ENCODE measurements at places on chromosomes 7 and 10. TPM values are rescaled to one million over a fixed set of nuclear protein-coding genes. Genes with fewer than 3 reads are reported as not detected.

Gene SFMBT2
- 7.7 TPM for total RNA-seq

Gene CTAGE6
- total RNA-seq: 2.4 TPM

Gene CTAGE15
- 0.27 TPM for total RNA-seq

Gene METTL27
- total RNA-seq: 1.5 TPM

Gene SLC29A3
- total RNA-seq: 6.5 TPM

Gene ASB15
- total RNA-seq: not detected

Gene RNLS
- 11.3 TPM for total RNA-seq

Gene MAP3K8
- total RNA-seq: 63.0 TPM

Gene HOGA1
- 1.2 TPM for total RNA-seq

Gene RARRES2
- total RNA-seq: 128 TPM

Gene DYNC1I1
- 17.9 TPM for total RNA-seq

Gene CDNF
- total RNA-seq: not detected

GRCh38 chr7:50662996-50663395, 97.8 kb upstream of the DDC start:
- H3K36me3 ChIP-seq: no peaks in the 10 kb centered on the region
- no peaks in the 10 kb centered on the region for H3K27me3 ChIP-seq
- H3K4me3 ChIP-seq: no peak overlapping the region
- peaks cover 4% of the 10 kb centered on the region for H3K4me1 ChIP-seq
- no peak for DNase-seq

DNA sequence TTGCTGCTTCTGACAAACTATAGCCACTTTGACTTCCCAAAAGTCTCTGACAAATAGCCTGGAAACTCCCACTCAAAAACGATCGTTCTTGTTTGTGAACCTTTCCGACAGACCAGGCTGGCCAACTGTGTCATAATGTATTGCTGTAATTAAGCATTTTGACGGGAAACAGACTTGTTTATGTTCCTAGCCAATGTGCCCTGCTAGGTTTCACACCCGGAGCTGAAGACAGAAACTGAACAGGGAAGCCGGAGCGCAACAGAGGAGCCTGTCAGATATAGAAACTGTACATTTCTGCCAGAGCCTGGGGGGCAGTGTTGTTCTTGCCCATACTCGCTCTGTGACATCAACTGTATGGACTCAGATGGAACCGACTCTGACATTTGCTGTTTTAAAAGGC, 55.3 kb upstream of the C7orf33 start:
- H3K4me1 ChIP-seq: no peaks in the 10 kb centered on the region
- DNase-seq: no peak
- no peak overlapping the region for H3K27ac ChIP-seq
- no peak overlapping the region for H3K4me3 ChIP-seq

GRCh38 chr7:100891568-100892247, 2.2 kb upstream of the UFSP1 start:
- no peaks in the 10 kb centered on the region for H3K4me1 ChIP-seq
- no peak overlapping the region for H3K4me3 ChIP-seq
- no peaks in the 10 kb centered on the region for H3K27me3 ChIP-seq
- peak overlapping the region; percentile 89 for H3K27ac ChIP-seq
- no peaks in the 10 kb centered on the region for H3K36me3 ChIP-seq
- no peak for DNase-seq

- no peaks in the 10 kb centered on the region for H3K27me3 ChIP-seq
- no peak for DNase-seq
- H3K36me3 ChIP-seq: no peaks in the 10 kb centered on the region
- no peak overlapping the region for H3K4me3 ChIP-seq
- no peaks in the 10 kb centered on the region for H3K4me1 ChIP-seq
Measured at GRCh38 chr10:53045315-53045714, 272.7 kb upstream of the MBL2 start.

- no peak for DNase-seq
- H3K27ac ChIP-seq: no peak overlapping the region
- H3K4me3 ChIP-seq: no peak overlapping the region
- no peaks in the 10 kb centered on the region for H3K27me3 ChIP-seq
- H3K4me1 ChIP-seq: no peaks in the 10 kb centered on the region
Measured at GRCh38 chr10:100158044-100158805, 27.6 kb downstream of the ERLIN1 start.

DNA sequence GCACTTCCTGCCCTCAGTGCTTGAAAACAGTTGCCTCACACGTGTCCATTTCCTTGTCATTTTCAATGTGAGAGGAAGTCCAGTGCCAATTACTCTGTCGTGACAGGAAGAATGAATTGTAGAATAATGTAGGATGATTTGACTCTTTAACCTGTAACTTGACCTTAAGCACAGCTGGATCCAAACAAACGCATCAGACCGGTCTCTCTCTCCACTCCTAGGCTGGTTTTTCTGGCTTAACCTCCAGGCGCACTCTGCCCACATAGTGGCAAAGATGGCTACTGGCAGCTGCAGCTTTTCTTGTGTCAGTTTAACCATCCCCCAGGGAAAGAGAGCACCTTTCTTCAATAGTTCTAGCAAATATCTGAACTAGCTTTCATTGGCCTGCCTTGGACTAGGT, 29.4 kb upstream of the PNLIPRP3 start:
- no peaks in the 10 kb centered on the region for H3K27me3 ChIP-seq
- no peaks in the 10 kb centered on the region for H3K36me3 ChIP-seq
- H3K4me1 ChIP-seq: no peaks in the 10 kb centered on the region
- DNase-seq: no peak

DNA sequence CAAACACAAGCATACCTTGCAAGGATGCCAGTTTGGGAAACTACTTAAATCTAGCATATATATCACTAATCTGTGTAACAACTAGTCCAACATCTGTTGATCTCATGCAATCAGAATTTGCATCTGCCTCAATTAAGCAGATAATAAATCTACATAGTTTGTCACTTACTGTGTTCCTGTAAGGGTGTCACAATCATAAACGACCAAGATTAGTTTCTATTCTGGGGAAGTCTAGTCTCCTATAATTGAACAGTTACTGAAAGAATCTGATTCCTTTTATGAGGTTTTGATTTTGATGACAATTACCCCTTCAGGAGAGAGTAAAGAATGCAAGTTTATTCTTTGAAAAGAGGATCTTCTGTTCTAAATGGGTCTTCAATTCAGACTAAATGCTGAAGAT, 85.5 kb upstream of the LRRN3 start:
- no peaks in the 10 kb centered on the region for H3K36me3 ChIP-seq
- H3K27me3 ChIP-seq: no peaks in the 10 kb centered on the region
- H3K4me3 ChIP-seq: no peak overlapping the region
- DNase-seq: no peak
- H3K4me1 ChIP-seq: no peaks in the 10 kb centered on the region

- H3K27ac ChIP-seq: no peak overlapping the region
- DNase-seq: no peak
- no peaks in the 10 kb centered on the region for H3K36me3 ChIP-seq
- no peaks in the 10 kb centered on the region for H3K4me1 ChIP-seq
- H3K4me3 ChIP-seq: no peak overlapping the region
Measured at GRCh38 chr7:38222481-38223096, 44.5 kb downstream of the STARD3NL start.

DNA sequence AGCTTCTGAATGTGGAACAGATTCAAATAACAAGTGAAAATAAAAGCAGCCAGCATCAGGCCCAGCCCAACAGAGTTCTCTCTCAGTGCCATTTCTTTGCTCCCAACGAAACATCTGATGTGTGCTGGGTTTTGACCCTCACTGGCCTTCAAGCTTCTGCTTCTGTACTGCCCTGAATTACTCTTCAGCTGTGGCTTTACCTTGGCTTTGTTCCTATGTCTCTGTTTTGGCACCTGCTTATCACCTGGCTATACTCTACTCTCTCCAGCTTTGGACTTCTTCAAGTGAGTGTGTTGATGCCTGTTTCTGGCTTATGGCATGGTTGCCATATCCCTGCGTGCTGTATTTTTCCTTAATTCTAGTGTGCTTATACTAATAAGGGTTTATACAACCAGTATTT, 768.3 kb downstream of the SORCS1 start:
- H3K4me1 ChIP-seq: no peaks in the 10 kb centered on the region
- H3K4me3 ChIP-seq: no peak overlapping the region
- DNase-seq: no peak
- H3K27me3 ChIP-seq: no peaks in the 10 kb centered on the region

GRCh38 chr7:74271742-74272141, 17.5 kb upstream of the CLIP2 start:
- no peaks in the 10 kb centered on the region for H3K36me3 ChIP-seq
- peak overlapping the region; percentile 88 for H3K27ac ChIP-seq
- no peak for DNase-seq
- no peak overlapping the region for H3K4me3 ChIP-seq
- no peaks in the 10 kb centered on the region for H3K4me1 ChIP-seq
- no peaks in the 10 kb centered on the region for H3K27me3 ChIP-seq

- no peak overlapping the region for H3K27ac ChIP-seq
- H3K4me1 ChIP-seq: no peaks in the 10 kb centered on the region
- no peaks in the 10 kb centered on the region for H3K27me3 ChIP-seq
- no peak overlapping the region for H3K4me3 ChIP-seq
Measured at GRCh38 chr7:84722086-84722485, 464.8 kb downstream of the SEMA3D start.

GRCh38 chr10:83959328-83959727, 180.0 kb upstream of the GHITM start:
- H3K36me3 ChIP-seq: no peaks in the 10 kb centered on the region
- no peak overlapping the region for H3K4me3 ChIP-seq
- H3K27me3 ChIP-seq: no peaks in the 10 kb centered on the region
- H3K27ac ChIP-seq: no peak overlapping the region

GRCh38 chr7:113128031-113128430, 9.7 kb upstream of the SMIM30 start:
- no peak overlapping the region for H3K27ac ChIP-seq
- H3K4me1 ChIP-seq: no peaks in the 10 kb centered on the region
- no peak for DNase-seq
- H3K27me3 ChIP-seq: no peaks in the 10 kb centered on the region
- no peak overlapping the region for H3K4me3 ChIP-seq
- no peaks in the 10 kb centered on the region for H3K36me3 ChIP-seq

GRCh38 chr10:83542774-83543411, 596.4 kb upstream of the GHITM start:
- H3K4me1 ChIP-seq: no peaks in the 10 kb centered on the region
- no peak overlapping the region for H3K27ac ChIP-seq
- H3K4me3 ChIP-seq: no peak overlapping the region
- no peaks in the 10 kb centered on the region for H3K36me3 ChIP-seq
- no peaks in the 10 kb centered on the region for H3K27me3 ChIP-seq

DNA sequence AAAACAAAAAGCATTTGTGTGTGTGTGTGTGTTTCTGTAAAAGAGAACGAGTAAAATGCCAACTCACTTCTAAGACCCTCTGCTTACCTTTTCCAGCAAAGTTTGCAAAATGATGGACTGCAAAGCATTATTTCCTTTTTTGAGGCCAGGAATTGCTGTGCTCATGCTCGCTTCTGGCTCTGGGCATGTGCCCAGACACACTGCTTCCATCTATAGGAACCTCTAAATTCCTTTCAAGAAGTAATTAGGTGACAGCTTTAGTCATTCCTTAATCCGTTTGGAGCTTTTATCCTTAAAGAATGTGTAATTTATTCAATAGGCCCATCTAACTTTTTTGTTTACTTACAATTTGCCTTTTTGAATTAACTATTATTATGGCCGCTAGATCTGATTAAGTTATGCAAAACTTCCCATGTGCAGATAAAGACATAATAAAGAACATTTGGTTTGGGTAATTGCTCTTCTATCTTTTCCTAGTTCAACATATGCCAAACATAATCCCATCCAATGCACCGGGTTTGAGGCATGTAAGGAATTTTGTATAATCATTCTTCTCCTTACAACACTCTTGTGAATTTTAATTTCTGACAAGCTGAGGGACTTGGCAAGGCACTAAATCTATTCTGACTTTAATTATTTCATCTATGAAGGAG, 34.7 kb downstream of the A1CF start:
- no peak overlapping the region for H3K27ac ChIP-seq
- H3K36me3 ChIP-seq: no peaks in the 10 kb centered on the region
- H3K4me3 ChIP-seq: no peak overlapping the region

DNA sequence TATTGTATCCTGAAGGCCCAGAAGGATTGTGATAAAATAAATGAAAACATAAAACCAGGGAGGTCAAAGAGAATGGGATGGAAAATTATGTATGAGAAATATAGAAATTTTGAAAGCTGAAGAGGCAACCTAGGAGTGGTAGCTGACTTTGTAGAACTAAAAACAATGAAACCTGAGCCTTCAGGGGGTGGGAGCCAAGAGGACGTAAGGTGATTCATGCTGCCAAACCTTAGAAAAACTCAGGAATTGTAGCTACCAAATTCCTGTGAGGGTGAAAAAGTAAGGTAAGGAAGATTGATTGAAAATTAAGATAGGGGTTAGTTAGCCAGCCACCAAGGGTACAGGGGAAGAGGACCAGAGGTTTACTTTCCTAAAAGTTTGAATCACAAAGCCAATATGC, 213.2 kb downstream of the KCND2 start:
- no peaks in the 10 kb centered on the region for H3K36me3 ChIP-seq
- DNase-seq: no peak
- H3K4me1 ChIP-seq: no peaks in the 10 kb centered on the region
- H3K27me3 ChIP-seq: no peaks in the 10 kb centered on the region

- no peak for DNase-seq
- H3K4me1 ChIP-seq: peaks cover 6% of the 10 kb centered on the region
- H3K27ac ChIP-seq: no peak overlapping the region
- no peak overlapping the region for H3K4me3 ChIP-seq
Measured at GRCh38 chr10:86371116-86371515, 4.5 kb upstream of the GRID1 start.
